ENCODE measurements at places on chromosomes 3 and 15.
A peak's percentile ranks its signal among the peaks of the same experiment; 100 is the strongest.

GRCh38 chr15:68192117-68192516, 13.0 kb downstream of the CALML4 start:
- no peak for DNase-seq

GRCh38 chr3:142982038-142982773, 18.7 kb upstream of the PAQR9 start:
- DNase-seq: no peak

DNA sequence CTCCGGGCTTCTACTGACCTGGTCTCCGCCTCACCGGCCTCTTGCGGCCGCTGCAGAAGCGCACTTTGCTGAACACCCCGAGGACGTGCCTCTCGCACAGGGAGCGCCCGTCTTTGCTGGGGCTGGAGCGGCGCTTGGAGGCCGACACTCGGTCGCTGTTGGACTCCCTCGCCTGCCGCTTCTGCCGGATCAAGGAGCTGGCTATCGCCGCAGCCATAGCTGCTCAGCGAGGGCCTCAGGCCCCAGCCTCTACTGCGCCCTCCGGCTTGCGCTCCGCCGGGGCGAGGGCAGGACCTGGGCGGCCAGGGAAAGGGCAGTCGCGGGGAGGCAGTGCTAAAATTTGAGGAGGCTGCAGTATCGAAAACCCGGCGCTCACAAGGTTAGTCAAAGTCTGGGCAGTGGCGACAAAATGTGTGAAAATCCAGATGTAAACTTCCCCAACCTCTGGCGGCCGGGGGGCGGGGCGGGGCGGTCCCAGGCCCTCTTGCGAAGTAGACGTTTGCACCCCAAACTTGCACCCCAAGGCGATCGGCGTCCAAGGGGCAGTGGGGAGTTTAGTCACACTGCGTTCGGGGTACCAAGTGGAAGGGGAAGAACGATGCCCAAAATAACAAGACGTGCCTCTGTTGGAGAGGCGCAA, 319.2 kb downstream of the FGF12 start:
- no peak for DNase-seq

DNA sequence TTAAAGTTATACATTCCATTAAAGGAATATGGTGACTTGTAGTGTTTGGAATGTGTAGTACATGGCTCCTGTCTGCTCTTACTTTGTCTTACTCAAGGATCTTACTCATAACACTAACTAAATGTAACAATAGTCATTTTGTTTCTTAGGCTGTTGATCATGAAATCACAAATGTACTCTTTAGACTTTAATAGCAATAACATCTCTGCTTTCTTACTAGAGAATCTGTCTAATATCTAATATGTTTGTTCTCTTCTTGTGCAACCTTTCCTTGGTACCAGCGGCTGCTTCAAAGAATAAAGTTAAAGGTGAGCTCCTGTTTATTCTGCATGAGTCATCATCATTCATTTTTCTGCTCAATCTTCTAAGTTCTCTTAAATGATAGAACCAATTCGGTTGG, 767.5 kb downstream of the CADM2 start:
- DNase-seq: no peak

DNA sequence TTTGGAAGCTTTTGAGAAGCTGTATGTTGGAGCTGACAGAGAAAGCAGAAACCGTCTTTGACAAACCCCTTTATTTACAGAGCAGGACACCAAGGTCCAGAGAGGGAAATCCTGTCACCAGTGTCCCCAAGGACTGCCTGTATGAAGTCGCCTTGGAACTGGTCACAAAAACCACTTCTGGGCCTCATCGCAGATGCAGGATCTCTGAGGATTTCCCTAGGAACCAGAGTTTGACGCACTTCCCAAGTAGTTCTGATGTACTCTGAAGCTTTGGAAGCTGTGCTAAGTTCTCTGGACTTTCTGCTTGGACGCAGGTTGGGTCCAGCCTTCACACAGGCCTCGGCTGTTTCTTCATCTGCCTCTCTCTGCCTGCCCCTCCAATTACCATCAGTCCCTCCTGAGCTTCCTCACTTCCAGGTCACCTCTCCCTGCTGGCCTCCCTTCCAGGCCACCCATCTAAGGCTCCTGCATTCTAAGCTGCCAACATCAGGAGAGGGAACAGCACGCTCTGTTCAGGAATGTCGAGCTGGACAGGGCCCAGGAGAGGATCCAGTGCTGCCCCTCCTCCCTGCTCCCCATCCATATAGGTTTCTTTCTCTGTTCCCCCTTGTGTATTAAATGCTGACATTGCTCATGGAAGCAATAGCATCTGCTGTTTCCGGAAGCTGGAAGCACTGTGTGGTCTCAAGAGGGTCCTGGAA, 270.8 kb downstream of the OPA1 start:
- no peak for DNase-seq

GRCh38 chr15:99361545-99362185, 110.4 kb downstream of the LRRC28 start:
- DNase-seq: no peak

GRCh38 chr15:95409211-95409610, 921.3 kb upstream of the NR2F2 start:
- no peak for DNase-seq

- DNase-seq: no peak
These were observed 198.9 kb downstream of the AGBL1 start for GRCh38 chr15:86278586-86278985.

DNA sequence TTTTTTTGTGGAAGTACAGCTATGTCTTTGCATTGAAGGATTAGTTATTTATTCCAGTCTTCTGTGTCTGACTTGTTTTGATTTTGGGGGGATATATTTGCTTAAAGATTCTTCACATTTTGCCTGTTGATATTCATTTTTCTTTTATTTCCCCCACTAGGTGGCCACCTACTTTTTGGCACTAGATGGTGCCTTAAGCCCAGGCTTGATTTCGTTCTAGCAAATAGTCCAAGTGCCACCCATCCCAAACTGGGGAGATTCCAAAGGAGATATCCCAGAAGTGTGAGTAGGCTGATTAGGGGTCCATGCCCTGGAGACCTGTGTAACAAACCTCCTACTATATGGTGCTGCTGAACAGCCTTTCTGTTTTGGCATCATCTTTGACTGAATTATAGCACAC, 80.0 kb upstream of the SPATA16 start:
- no peak for DNase-seq

GRCh38 chr3:154327871-154328270, 3.6 kb upstream of the DHX36 start:
- no peak for DNase-seq

- no peak for DNase-seq
These were observed 81.2 kb downstream of the FBXL22 start for GRCh38 chr15:63678393-63678792.

GRCh38 chr15:36734366-36734765, 154.9 kb downstream of the CDIN1 start:
- no peak for DNase-seq

DNA sequence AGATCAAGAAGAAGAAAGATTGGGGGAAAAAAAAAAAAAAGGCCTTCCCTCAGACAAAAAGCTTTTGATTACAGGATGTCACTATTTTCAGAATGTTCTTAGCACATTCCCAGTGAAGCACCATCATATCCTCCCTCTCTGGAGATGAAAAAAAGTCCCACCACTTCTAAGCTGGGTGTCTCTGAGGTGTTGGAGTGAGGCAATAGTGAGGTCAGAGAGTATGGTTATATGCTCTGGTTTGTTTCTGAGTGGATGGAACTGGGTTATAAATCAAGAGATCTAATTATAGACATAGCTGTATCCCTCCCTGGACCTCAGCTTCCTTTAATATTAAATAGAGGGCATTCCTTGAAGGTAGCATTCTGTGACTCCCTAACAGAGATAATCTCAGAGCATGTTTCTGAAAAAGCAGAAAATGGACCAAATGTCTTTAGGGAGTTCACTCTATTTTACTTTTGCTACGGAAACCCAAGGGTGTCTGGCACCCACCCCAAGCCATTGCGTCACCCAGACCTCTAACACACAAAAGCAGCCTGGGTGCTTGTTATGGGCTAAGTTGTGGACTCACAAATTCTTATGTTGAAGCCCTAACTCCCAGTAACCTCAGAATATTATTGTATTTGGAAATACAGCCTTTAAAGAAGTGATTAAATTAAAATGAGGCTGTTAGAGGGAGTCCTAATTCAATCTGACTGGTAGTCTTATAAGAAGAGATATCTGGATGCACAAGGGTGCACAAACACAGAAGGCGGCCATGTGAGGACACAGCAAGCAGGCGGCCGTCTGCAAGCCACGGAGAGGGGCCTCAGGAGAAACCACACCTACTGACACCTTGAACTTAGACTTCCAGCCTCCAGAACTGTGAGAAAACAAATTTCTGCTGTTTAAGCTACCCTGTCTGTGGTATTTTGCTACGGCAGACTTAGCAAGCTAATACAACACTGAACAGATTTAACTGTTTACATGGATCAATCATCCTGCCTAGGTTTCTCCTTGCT, 81.5 kb downstream of the MB21D2 start:
- DNase-seq: no peak

- DNase-seq: no peak
These were observed 32.6 kb upstream of the KLF13 start for GRCh38 chr15:31294067-31294466.

DNA sequence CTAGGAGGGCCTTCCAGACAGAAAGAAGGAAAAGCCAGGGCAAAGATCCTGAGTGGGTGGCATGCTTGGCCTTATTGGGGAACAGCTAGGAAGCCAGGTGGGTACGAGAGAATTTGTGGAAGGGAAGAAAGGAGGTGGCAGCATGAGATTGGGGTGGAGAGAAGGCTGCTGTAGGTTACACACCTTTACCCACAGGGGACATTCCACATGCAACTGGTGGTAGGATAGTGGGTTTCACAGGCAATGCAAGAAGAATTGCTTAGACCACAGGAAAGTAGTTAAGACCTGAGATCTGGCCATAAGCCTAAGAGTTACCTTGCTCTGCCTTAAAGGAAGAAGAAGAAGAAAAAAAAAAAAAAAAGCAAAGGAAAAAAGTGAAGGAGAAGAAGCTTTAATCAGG, 19.8 kb downstream of the ANP32A start:
- no peak for DNase-seq

DNA sequence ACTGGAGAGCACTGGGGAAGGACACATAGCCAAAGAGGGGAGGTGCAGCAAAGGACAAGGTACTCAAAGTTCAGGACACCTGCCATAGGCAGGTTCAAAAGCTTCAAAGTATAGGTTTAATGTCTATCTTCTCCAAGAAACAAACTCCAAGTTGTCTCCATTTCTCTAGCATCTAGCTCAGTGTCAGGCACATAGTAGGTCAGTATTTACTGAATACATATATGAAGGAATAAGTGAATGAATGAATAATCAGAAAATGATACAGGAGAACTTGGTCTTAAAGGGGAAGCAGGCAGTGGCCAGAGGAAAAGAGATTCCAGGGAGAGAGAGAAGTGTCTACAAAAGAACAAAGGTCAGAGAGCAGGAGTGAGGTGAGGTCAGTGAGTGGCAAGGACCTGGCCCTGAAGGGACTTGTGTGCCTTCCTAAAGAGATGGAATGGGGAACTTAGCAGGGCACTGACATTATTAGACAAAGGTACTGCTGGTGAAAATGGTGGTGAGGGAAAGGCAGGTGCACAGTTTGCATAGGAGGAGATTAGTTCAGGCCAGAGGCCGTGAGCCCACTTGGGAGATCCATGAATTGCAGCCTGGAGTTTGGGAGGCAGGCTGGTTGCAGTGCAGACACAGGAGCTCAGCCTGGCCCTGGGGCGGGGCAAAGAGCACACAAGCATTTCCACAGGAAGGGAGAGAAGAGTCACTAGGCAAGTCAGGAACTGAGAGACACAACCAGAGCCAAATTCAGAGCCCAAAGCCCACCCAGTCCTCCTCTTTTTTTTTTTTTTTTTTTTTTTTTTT, 21.4 kb downstream of the TBC1D2B start:
- no peak for DNase-seq

- DNase-seq: peak; percentile 80
These were observed 128.9 kb upstream of the BHLHE40 start for GRCh38 chr3:4850211-4850927.

GRCh38 chr3:19256313-19256712, 108.0 kb downstream of the KCNH8 start:
- DNase-seq: no peak

DNA sequence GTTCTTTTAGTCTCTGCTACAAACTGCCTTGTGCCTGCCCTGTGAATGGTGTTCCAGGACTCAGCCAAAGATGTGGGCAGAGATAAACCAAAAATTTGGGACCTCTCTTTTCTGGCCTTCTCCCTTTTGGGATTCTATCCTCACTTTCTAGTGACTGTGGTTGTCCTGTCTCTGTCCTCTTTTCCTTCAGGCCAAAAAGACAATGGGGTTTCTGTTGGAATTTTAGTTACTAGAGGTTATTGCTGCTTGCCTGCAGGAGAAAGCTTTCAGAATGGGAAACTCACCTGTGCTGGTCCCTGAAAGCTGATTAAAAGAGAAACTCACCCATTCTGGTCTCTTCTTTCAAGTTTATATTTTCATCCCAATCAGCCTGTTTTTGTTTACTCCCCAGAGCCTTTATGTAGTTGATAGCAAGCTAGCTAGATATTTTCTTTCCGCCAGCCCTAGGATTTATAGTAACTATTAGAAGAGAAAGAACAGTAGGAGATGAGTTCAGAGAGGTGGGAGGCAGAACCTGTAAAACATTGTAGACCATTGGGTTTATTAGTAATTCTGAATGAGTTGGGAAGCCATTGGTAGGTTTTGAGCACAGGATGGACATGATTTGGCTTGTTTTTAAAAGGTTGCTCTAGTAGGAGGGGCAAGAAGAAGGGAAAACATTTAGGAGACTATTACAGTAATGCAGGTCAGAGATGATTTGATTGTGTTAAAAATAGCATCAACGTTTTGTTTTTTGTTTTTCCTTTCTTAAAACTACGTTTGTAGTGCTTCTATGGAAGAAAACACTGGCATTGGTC, 138.9 kb downstream of the TCF12 start:
- DNase-seq: no peak

DNA sequence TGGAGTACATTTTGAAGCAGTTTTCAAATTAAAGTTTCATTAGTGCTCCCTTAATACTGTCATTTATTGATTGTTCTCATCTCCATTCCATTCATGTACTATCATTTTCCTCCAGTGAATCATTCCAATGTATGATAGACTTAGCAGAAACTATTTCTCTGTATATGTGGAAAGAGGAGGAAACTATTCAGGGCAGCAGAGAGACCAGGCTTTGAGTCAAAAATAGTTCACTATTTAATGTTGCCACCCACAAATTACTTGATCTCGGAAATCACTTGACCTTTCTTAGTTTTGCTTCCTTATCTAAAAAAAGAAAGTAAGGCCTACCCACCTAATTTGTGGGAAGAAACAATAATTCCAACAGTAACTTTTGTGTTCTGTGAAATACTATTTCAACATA, 610.5 kb upstream of the ZNF385D start:
- no peak for DNase-seq
